Stimulated activated memory B cell treated with anti-CD40 and anti-IgM and Interleukin-4, amounts not matched to agents 10 μg/mL and 1 μg/mL and 100 μg/mL, for 72 hours (primary cell): ENCODE measurements at places on chromosomes 3 and 15.

- no peak overlapping the region for H3K4me3 ChIP-seq
- H3K4me1 ChIP-seq = peaks cover 17% of the 10 kb centered on the region
- H3K27ac ChIP-seq = no peak overlapping the region
- no peaks in the 10 kb centered on the region for H3K27me3 ChIP-seq
Measured at GRCh38 chr3:3117651-3118050, 7.5 kb upstream of the IL5RA start.

DNA sequence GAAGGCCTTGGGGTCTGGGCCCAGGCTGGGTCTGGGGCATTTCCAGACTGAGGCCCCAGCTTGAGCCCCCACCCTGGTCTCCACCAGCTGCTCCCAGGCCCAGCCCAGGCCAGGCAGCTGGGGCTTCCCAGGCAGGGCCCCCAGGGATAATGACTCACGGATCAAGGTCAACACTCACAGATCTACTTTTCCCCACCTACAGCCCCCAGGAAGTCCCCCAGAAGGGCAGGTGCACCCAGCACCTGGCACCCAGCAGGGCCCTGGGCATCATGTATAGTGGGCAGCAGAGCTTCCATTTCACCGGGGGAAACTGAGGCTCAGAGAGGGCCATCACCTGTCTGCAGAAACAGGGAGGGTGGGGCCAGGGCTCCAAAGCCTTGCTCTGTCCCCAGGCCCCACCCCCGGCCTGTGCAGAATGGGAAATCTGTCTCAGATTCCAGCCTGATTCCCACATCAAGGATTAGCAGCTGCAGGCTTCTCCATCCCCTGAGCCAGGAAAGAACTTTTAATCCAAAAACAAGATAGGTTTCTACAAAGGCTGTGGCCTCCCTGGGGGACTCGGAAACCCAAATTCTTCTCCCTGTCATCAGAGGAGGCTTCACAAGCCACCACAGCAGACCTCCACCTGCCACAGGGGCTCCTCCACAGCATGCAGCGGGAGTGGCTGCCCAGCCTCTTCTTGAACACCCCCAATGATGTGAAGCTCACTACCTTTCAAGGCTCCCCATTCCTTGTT is 49.8 kb downstream of the IQSEC1 start:
- peak; percentile 70 for ATAC-seq
- H3K4me1 ChIP-seq = peaks cover 73% of the 10 kb centered on the region
- no peaks in the 10 kb centered on the region for H3K27me3 ChIP-seq

DNA sequence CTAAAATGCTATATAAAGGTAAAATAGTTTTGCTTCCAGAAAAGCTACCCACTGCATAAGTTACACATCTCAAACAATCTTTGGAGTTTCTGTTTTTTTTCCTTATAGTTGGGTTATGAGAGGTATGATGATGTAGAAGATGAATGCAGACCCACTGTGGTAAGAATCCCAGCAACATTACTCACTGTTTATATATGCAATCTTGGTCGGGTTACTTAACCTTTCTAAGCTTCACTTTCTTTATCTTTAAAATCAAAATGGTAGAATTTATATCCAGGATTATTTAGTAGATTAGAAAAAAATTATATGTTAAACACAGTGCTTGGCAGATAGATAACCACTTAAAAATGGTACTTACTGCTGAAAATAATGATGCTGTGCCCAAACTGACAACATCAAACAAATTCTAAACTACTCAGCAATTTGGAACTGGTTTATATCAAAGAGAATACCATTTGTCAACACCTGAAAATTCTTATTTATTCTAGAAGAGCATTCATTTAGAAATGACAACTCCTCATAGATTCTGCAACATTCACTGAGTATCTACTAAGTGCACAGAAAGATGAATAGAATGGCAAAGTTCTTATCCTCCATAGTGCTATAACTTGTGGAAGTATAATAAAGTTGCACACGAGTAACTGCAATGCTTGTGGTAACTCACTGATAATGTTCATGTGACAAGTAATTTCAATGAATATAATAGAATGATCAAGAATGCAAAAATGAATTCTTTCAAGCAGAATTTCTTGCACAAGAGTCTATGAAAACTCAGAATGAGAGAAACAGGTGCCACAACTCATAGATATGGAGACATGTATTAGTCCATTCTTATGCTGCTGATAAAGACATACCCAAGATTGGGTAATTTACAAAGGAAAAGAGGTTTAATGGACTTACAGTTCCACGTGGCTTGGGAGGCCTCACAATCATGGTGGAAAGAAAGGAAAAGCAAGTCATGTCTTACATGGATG is 129.0 kb upstream of the SLC7A14 start:
- no peaks in the 10 kb centered on the region for H3K4me1 ChIP-seq
- H3K4me3 ChIP-seq = no peak overlapping the region
- peaks cover 46% of the 10 kb centered on the region for H3K27me3 ChIP-seq
- ATAC-seq = no peak

DNA sequence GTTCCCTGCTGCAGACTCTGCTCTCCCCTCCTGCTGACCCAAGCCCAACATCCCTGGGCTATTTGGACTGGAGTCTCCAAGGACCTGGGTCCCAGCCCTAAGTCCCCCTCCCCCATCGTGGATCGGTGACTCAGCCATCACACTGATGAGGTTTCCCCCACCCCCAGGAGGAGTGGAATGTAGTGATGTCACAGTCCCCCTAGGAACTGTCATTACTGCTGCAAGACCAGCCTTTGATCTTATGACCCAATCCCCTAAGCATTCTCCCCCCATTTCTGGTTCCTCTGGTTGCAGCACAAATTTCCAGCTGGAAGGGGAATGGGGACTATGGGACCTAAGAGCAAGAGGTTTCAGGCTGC is 63.4 kb upstream of the CSPG4 start:
- H3K27me3 ChIP-seq = peaks cover 28% of the 10 kb centered on the region
- no peak overlapping the region for H3K4me3 ChIP-seq
- H3K27ac ChIP-seq = no peak overlapping the region
- ATAC-seq = no peak

- H3K4me1 ChIP-seq = peaks cover 7% of the 10 kb centered on the region
- H3K4me3 ChIP-seq = no peak overlapping the region
- no peak overlapping the region for H3K27ac ChIP-seq
- peaks cover 10% of the 10 kb centered on the region for H3K27me3 ChIP-seq
Measured at GRCh38 chr15:90326441-90326840, 25.6 kb upstream of the ZNF774 start.

- ATAC-seq = no peak
- H3K4me3 ChIP-seq = no peak overlapping the region
- H3K27me3 ChIP-seq = peaks cover 20% of the 10 kb centered on the region
- no peaks in the 10 kb centered on the region for H3K36me3 ChIP-seq
Measured at GRCh38 chr15:69807721-69808120, 290.0 kb downstream of the TLE3 start.

- H3K27me3 ChIP-seq = peaks cover under 1% of the 10 kb centered on the region
- peak overlapping the region; percentile 82 for H3K4me3 ChIP-seq
- ATAC-seq = no peak
- H3K27ac ChIP-seq = peak overlapping the region; percentile 88
- H3K36me3 ChIP-seq = peaks cover 6% of the 10 kb centered on the region
Measured at GRCh38 chr3:155805204-155805801, 775 bp downstream of the C3orf33 start.

DNA sequence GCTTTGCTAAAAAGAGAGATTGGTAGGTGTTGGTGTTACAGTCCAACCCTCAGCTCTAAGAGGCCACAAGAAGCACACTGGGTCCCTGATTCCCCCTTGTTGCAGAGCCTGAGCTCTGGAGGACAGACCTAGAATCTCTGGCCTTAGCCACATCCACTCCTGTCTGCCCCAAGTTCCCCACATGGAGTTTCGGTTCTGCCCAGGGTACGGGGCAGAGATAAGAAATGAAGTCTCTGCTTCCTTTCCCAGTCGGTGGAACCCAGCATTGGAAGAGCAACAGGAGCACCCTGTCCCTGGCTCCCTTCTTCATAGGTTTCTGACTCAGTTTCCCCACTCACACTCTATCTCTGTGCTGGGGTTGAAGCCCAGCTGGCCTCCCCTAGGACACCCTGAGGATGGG is 13.2 kb downstream of the PRR23E start:
- H3K27ac ChIP-seq = no peak overlapping the region
- H3K27me3 ChIP-seq = peaks cover 47% of the 10 kb centered on the region
- H3K36me3 ChIP-seq = no peaks in the 10 kb centered on the region
- H3K4me1 ChIP-seq = no peaks in the 10 kb centered on the region
- no peak overlapping the region for H3K4me3 ChIP-seq

DNA sequence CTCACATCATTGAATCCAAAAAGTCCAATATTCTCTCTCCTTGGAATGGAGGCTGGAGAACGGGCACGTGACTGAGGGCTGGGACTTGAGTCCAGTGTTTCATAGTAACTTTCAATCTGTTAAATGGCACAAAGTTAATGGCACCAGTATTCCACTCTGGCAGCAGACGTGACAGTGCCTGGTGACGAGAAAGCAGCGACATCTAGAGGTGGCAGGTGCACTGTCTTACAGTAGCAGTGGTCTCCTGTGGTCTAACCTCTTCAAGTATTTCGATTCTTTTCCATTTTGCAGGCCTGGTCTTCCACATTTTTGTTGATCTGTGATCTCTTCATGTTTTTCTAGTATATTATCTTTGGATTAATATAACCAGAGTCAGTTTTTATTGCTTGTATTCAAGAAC is 107.1 kb downstream of the OXSM start:
- no peaks in the 10 kb centered on the region for H3K36me3 ChIP-seq
- no peak overlapping the region for H3K27ac ChIP-seq
- H3K27me3 ChIP-seq = no peaks in the 10 kb centered on the region
- no peak overlapping the region for H3K4me3 ChIP-seq
- H3K4me1 ChIP-seq = no peaks in the 10 kb centered on the region

GRCh38 chr15:27422997-27423396 is 452.0 kb downstream of the GABRG3 start:
- ATAC-seq = no peak
- no peaks in the 10 kb centered on the region for H3K36me3 ChIP-seq
- H3K27me3 ChIP-seq = no peaks in the 10 kb centered on the region
- H3K27ac ChIP-seq = no peak overlapping the region
- H3K4me3 ChIP-seq = no peak overlapping the region
- H3K4me1 ChIP-seq = no peaks in the 10 kb centered on the region

DNA sequence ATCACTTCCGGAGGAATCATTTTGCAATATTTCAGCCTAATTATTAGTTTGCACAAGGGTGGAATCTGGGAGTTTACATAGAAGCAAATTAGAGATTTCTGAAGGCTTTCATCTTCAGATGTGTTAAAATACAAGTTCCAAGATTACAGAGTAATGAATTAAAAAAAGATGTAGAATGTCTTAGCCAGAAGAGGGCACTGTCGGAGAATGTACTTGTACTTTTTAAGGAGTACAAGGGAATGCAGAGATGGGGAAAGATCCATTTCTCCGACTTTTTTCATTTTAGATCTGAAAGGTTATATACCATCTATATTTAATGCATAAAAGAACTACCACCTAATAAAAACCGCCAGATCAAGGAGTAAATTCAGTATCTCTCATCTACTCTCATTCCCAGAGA is 43.1 kb upstream of the WDR5B start:
- peaks cover 6% of the 10 kb centered on the region for H3K4me1 ChIP-seq
- H3K36me3 ChIP-seq = peaks cover 66% of the 10 kb centered on the region
- no peak for ATAC-seq
- H3K4me3 ChIP-seq = no peak overlapping the region
- H3K27ac ChIP-seq = peak overlapping the region; percentile 53

DNA sequence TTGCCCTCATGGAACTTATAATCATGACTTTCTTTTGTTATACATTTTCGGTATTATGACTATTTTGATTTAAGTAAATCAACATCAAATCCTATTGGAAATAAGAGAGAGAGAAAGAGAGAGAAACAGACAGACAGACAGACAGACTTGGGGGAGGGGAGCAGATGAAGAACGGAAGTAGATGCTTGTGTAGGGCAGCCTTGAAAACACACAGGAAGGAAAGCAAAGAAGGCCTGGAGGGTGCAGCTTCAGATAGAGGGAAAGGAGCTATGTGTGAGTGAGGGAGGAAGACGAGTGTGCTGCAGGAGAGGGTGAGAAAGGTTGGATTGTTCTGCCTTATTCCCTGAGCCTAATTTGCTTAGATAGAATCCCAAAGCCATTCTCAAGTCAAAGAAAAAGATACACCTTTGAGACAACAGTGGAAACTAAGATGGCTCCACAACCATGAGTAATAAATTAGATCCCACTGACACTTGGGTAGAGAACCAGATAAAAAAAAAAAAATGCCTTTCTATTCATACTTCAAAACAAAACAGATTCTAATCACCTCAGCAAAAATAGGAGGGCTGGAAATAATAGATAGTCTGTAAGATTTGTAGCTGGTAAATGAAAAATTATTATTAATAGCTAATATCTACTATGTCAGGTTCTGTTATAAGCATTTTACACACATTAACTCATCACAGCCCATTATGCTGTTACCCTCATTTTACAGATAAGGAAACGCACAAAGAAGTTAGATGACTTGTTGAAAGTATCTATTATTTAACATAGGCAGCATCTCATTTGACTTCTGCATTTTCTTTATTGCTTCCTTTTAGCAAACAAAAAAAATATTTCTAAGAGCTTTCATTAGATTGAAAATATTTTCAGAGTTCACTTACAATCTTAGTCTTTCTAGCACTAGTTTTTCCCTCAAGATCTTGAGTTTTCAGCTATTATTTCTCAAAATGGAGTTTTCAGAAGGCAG is 214.1 kb downstream of the TNIK start:
- no peaks in the 10 kb centered on the region for H3K4me1 ChIP-seq
- H3K27me3 ChIP-seq = no peaks in the 10 kb centered on the region
- no peak overlapping the region for H3K27ac ChIP-seq
- H3K36me3 ChIP-seq = no peaks in the 10 kb centered on the region
